Stimulated activated CD4-positive, alpha-beta T cell treated with anti-CD3 and anti-CD28 coated beads, TNF-alpha, amount 100 ng/mL, for 1 hour (primary cell): ENCODE measurements at places on chromosomes 4 and X.

GRCh38 chr4:184444953-184445309 lies 29.4 kb downstream of the IRF2 start:
- DNase-seq, result no peak

GRCh38 chr4:175470131-175470530 lies 341.9 kb downstream of the GPM6A start:
- no peak for DNase-seq

- DNase-seq, result no peak
Measured at GRCh38 chrX:121558886-121559285, 511.5 kb downstream of the GLUD2 start.

- DNase-seq, result no peak
Measured at GRCh38 chrX:116417214-116417613, 19.2 kb upstream of the SLC6A14 start.

DNA sequence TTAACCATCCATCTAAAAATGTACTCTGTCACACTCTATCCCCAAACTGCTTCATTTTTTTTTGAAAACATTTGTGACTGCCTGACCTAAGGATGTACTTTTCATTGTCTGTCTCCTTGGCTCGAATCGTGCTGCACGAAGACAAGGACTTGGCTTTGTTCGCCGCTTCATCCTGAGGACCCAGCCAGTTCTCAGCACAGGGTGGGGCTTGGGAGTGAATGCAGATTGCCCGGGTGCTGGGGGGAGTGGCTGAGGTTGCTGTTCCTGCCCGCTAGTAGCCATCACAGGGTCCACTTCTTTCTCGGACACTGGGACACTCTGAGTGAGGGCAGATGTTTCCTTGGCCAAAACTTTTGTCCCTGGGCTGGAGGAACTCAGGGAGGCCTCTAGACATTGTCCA lies 70.1 kb upstream of the CLCN4 start:
- no peak for DNase-seq

GRCh38 chr4:42781315-42781714 lies 111.2 kb upstream of the GRXCR1 start:
- DNase-seq, result no peak

DNA sequence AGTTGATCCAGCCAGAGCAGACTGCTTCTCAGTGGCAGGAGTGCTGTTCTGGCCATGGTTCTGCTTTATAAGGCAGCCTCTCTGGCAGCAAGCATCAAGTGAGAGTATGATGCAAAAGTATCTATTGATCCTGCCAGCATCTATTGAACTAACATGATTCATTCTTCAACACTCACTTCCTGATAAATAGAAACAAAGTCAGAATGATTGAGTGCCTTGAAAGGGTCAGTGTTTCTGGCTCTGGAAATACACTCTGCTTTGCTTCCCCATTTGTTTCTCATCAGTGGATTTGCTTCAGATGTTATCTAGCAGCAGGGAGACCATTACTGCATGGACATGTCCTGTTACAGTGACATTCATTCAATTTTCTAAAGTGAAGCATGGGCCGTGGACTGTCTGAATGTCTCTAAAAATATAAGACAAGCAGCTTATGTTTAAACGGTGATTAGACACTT lies 66.2 kb upstream of the FRAS1 start:
- DNase-seq, result no peak

GRCh38 chr4:167887726-167888125 lies 204.6 kb upstream of the ANXA10 start:
- no peak for DNase-seq

DNA sequence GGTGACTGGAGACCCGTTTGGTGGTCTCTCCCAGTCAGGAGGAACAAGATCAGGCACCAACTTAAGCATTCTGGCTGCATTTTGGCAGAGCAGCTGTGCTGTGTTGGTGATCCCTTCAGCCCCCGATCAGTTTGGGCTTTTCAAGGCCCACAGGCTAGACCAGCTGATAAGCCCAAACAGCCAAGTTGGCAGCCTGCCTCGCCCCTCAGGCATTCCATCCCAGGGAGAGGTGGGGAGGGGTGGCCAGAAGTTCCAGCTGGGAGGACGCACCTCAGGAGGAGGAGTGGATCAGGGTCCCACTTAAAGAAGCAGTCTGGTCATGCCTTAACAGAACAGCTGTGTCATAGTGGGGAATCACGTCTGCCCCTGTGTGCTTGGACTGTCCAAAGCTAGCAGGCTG lies 105.8 kb downstream of the CHIC1 start:
- no peak for DNase-seq

GRCh38 chrX:11040405-11040804 lies 70.7 kb upstream of the HCCS start:
- DNase-seq, result no peak

- DNase-seq, result no peak
Measured at GRCh38 chrX:39952989-39953388, 144.8 kb downstream of the BCOR start.

GRCh38 chrX:10280071-10280470 lies 123.3 kb downstream of the CLCN4 start:
- DNase-seq, result no peak

- DNase-seq, result no peak
Measured at GRCh38 chrX:133749951-133750350, 235.4 kb downstream of the GPC3 start.

DNA sequence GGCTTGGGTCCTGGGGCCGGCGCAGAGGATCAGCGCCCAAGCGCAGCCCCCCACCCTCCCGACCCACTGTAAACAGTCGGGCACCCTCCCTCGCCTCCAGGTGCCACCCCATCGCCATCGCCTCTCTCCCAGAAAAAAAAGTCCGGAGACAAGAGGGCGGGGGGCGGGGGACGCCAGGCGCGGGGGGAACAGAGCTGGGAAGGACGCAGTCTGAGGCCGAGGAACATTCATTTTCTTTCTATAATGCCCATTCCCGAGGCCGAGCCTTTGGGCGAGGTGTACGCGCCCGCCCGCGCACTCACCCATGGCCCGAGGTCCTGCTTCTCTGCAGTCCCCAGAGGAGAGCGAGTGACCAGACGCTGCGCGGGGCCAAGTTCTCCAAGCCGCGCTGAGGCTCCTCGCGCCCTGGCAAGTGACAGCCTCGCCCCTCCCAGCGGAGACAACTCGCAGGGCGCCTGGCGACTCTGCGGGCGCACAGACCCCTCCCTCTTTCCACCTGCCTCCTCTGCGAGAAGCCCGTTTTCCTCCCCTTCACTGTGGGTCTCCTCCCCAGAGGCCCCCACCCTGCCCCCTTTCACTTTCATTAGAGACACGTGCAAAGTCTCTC lies 63.5 kb upstream of the WDR17 start:
- DNase-seq, result no peak

- no peak for DNase-seq
Measured at GRCh38 chrX:100600758-100601157, 16.0 kb downstream of the TNMD start.

DNA sequence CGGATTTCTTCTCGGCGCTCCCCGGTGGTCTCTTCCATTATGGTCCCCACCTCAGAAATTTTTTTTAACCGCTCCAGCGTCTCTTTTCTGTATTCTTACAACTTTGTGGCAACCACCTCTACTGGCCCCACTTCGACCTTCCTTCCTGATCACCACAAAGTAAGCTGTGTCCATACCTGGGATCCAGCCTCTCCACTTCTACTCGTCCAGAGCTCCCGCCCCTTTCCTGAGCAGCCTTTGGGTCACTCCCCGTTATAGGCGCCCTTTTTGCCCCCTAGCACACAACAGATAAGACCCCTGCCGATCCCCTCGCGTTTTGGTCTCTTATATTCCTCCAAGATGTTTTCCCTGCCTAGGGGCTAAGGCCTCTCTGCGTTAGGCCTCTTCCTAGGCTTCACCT lies 557 bp downstream of the PIGG start:
- no peak for DNase-seq

GRCh38 chrX:100593126-100593525 lies 8.4 kb downstream of the TNMD start:
- DNase-seq, result no peak

DNA sequence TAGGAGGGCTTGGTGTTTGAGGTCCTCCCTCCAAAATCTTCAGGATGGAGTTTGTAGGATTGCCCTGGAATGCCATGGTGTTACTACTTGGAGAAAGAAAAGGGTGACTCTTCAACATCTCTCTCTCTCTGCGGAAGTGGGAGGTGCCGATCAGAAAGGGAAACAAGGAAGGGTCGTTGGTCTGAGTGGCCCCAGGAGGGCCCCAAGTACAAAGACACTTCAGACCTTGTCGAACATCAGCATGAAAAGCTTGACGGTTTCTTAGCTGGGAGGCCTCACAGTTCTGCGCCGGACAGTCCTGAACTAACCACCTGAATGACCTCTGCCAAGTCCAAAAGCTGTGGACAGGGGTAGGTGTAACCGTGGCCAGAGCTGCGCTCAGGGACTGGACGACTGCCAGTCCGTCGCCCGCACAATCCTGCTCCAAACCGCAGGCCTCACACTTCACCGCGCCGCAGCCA lies 646 bp upstream of the GSX2 start:
- no peak for DNase-seq

GRCh38 chr4:60729194-60729593 lies 470.9 kb upstream of the ADGRL3 start:
- no peak for DNase-seq

GRCh38 chr4:59553063-59553720 lies 1646.9 kb upstream of the ADGRL3 start:
- DNase-seq, result no peak

GRCh38 chrX:136015016-136015415 lies 29.8 kb downstream of the SLC9A6 start:
- no peak for DNase-seq

DNA sequence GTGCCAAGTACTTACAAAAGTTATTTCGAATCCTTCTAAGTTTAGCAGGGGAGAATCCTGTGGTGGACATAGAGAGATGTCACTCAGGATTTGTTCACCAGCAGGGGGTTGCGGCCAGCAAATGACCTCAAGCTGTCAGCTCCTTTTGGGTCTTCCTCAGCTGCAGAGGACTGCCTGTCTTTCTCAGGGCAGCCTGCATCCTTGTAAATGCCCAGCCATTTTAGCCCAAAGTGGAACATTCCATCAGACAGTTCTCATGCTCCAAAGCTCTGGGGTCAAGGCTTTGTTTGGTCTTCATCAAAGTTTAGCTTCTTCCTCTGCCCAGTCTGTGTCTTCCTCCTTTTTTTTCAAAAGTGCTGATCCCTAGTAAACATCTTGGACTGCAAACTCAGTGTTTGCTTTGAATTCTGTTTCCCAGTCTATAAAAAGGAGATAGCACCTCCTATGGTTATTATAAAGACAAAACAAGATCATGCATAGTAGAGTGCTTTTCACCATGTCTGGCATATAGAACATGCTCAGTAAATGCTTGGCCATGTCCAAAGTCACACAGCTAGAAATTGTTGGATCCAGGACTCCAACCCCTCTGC lies 156.4 kb upstream of the GATB start:
- no peak for DNase-seq

DNA sequence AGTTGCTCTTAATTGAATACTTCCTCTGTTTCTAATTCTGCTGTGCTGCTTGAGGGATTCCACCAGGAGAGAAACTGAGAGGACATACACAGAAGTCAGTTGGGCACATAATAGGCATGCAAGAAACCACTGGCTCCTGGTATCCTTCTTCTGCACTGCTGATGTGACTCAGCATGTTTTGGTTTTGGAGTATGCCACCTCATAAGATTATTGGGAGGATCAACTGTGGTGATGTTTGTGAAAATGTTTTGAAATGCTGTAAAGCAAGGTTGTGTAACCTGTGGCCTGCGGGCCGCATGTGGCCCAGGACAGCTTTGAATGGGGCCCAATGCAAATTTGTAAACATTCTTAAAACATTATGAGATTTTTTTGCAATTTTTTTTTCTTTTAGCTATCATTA lies 119.6 kb downstream of the GATB start:
- no peak for DNase-seq

DNA sequence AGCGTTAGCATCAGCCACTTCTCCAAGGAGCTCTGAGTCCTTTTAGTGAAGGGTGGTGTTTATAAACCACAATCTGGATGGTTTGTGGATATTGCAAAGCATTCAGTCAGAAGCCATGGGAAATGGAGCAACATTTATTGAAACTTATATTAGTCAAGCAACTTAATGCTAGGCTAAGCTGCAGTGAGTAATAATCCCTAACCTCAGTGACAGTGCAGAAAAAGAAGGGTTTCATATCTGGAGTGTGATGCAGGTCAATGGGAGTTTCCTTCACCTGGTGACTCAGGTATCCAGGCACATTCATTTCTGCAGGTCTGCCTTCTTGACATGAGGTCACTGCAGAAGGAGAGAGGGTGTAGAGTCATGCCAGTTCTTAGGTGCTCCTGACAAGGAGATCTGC lies 10.4 kb upstream of the DRD5 start:
- DNase-seq, result no peak
